Left colon (tissue), 2 donors: ENCODE measurements at places on chromosomes 11 and 22. TPM values are rescaled to one million over a fixed set of nuclear protein-coding genes. Genes with fewer than 3 reads are reported as not detected.

Gene HIRA
- total RNA-seq = 26.9 TPM

Gene OR10A6
- not detected for total RNA-seq

Gene DRICH1
- 0.67 TPM for total RNA-seq

Gene ABCG4
- total RNA-seq = not detected

Gene DDTL
- 4.5 TPM for total RNA-seq

Gene MRGPRX4
- not detected for total RNA-seq

Gene GPHA2
- total RNA-seq = not detected

Gene CHRM4
- 0.67 TPM for total RNA-seq

Gene SERPING1
- total RNA-seq = 34.6 TPM

Gene SCGB1D2
- total RNA-seq = not detected

Gene HTR3A
- not detected for total RNA-seq

Gene MOV10L1
- total RNA-seq = not detected

Gene WNT11
- 7.9 TPM for total RNA-seq

Gene EXT2
- total RNA-seq = 63.9 TPM

Gene OR52E8
- total RNA-seq = not detected

Gene OR6T1
- not detected for total RNA-seq

Gene CCDC87
- total RNA-seq = 0.22 TPM

Gene RHOG
- total RNA-seq = 65.7 TPM

Gene RBMXL2
- total RNA-seq = not detected

Gene SLC22A25
- total RNA-seq = not detected

Gene INS
- not detected for total RNA-seq

Gene UPB1
- total RNA-seq = not detected

Gene DDIAS
- 2.5 TPM for total RNA-seq
